CD4-positive, alpha-beta T cell treated with Interleukin-12 subunit alpha and Interleukin-12 subunit beta, for 1 hour (primary cell): ENCODE measurements at places on chromosomes 11 and 22.

GRCh38 chr11:116692318-116693101, 80.3 kb downstream of the BUD13 start:
- DNase-seq, result no peak

GRCh38 chr11:128240546-128240945, 346.8 kb downstream of the ETS1 start:
- DNase-seq, result no peak

DNA sequence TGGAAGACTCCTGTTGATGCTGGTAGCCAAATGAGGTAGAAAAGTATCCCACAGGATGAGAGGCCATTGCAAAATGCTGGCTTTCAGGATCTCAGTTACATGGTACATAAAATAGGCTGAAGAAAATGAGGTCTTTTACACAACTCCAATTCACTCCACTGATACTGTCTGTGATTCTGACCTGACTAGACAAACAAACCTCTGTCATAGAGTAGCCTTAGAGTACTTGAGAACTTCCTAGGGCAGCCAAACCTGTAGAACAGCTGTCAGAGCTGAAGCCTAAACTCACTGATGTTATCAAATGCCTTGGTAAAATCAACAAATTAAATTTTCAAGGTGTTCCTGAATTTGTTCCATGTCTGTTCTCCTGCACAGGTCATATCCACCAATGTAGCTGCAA, 26.2 kb upstream of the POGLUT3 start:
- no peak for DNase-seq

- no peak for DNase-seq
Observed at GRCh38 chr11:85875505-85875904, 20.3 kb downstream of the CCDC83 start.

GRCh38 chr11:10818594-10818993, 9.9 kb upstream of the EIF4G2 start:
- DNase-seq, result no peak
